Activated naive CD8-positive, alpha-beta T cell treated with anti-CD3 and anti-CD28 coated beads for 36 hours (primary cell): ENCODE measurements at places on chromosomes 6 and 20. TPM values are rescaled to one million over a fixed set of nuclear protein-coding genes. Genes with fewer than 3 reads are reported as not detected.

DNA sequence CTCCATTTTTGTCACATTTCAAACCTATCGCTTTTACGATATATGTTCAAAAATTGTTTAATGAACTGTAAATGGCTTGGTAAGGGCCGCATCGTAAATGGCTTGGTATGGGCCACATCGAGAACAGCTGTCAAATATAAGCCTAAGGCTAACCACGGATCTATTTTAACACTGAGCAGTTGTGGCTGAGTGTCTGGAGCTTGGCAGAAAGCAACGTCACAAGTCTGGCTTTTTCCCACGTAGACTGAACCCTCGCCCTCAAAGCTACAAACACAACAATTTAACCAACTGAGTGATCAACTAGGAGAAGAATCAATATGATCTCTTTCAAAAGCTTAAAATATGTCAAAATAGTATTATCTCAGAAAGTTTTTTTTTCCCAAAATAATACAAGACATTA lies 71.4 kb upstream of the PRSS16 start:
- DNase-seq = no peak

- DNase-seq = no peak
These were observed 95.7 kb downstream of the EPHA7 start for GRCh38 chr6:93323630-93324029.

DNA sequence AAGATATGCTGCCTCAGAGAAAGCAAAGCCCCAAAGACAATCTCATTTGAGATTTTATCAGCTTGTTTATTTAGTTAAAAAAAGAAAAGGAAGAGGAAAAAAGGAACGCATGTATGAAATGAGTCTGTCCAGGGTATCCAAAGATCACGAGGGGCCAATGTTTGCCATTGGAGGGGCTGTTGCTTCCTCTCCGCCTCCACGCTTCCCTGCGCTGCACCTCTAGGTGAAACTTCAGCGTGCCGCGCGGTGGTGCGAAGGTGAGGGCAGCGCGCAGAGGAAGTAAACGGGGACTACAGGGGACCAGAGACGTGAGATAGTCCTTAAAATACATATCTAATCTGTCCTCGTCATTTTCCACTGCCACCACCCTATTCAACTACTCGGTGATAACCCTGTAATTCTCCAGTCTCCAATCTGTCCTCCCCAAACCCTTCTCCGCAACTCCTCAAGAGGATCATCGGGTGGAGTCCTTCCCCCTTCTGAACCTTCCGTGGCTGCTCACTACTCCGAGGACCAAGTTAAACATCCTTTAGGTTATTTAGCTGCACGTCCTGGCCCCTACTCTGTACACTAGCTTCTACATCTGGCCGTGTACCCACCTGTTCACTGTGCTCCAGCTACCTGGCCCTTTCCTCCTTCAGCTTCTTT lies 1.1 kb upstream of the DCBLD1 start:
- peak; percentile 43 for DNase-seq

GRCh38 chr20:7274870-7275269 lies 507.4 kb downstream of the BMP2 start:
- DNase-seq = no peak

GRCh38 chr6:54877713-54878317 lies 31.2 kb downstream of the FAM83B start:
- no peak for DNase-seq

DNA sequence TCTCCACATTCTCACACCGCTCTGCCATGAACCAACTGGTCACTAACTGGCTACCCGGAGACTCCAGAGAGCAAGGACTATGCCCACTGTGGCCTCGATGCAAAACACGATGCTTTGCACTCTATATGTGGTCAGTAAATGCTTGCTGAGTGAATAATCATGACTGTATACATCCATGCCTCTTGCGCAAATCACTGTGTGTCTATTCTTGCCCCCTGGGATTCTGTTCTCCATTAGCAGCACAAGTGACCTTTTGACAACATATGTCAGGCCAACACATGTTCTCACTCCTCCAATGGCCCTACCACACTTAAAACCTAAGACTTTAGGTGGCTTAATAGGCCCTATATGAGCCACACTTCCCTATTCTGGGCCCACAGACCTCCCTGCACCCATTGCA lies 16.9 kb downstream of the KIF16B start:
- no peak for DNase-seq

- no peak for DNase-seq
These were observed 16.6 kb downstream of the DSE start for GRCh38 chr6:116387374-116387773.

DNA sequence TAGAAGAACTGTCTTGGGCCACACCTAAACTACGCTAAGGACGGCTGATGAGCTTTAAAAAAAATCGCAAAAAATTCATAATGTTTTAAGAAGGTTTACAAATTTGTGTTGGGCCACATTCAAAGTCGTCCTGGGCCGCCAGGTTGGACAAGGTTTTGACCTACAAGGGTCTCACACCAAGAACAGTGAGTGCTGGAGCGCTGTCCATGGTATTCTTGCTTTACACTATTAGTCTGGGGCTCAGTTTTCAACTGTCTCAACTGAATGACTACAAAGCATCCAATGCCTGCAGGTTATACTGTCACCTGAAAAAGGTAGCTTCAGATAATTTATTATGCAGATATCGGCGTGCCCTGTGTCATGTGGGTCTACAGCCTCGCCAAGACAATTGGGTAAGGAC lies 3.7 kb upstream of the FAXC start:
- DNase-seq = no peak

- DNase-seq = no peak
These were observed 109.2 kb upstream of the ADGRF1 start for GRCh38 chr6:47151232-47151898.

The TPBG gene
- total RNA-seq = not detected
